ENCODE measurements at places on chromosomes 11 and 22.

DNA sequence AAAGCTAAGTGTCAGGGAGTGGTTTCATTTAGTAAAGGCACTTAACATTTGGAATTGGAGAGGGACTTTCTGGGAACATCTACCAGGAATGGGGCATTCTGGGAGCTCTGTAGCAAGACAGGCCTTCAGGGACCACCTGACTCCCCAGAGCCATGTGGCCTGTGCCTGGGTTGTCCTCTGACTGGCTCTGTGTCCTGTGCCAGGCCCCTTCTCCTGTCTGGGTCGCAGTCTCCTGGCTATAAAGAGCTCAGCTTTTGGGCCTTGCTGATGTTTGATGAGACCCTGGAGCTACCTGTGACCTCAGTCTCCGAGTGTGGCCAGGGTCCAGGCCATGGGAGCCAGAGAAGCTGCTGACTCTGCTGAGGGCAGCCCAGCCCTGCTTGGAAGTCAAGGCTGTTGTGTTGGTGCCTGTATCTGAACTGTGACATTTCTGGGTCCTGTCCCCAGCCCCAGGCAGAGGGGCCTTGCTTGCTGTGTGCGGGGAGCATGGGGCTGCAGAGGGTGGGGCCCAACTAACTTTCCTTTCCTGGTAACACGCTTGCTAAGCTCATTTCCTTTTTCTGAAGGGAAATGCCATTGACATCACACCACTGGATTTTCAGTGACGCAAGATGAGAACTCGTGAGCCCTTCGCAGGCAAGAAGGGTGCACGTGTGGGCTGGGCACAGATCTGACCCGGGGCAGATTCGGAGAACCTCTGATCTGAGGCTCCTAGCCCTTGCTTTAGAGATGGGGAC is 41.3 kb downstream of the LRRC32 start:
- peak; percentile 7 for DNase-seq

- no peak for DNase-seq
Observed at GRCh38 chr22:34849965-34850364, 216.0 kb upstream of the ISX start.

DNA sequence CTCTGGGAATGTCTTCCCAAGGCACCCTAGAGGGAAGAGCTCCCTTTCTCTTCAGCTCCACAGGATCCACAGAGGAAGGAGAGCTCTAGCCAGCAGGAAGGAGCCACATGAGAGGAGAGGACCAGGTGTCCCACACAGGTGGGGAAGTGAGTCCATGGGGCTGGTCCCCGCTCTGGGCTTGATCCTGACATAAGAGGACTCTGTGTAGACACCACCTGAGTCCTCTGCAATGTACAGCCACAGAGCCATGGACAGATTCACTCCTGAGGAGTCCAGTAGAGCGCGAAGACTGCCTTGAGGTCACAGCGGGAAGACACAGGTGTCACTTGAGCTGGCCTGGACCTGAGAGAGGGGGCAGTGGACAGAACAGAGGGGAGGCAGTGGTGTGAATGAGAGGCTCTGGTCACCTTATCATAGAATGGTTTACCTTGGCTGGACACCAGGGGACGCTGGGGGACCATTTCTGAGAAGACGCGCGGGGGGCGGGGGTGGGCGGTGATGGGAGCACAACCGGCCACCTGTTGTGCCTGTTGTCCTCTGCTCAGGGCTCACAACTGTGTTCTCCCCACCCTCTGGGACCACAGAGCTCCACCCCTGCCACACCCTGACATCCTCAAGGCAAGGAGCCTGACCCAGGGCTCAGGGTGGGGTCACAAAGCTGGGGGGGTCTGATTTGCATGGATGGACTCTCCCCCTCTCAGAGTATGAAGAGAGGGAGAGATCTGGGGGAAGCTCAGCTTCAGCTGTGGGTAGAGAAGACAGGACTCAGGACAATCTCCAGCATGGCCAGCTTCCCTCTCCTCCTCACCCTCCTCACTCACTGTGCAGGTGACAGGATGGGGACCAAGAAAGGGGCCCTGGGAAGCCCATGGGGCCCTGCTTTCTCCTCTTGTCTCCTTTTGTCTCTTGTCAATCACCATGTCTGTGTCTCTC is 128.2 kb downstream of the ZNF280B start:
- no peak for DNase-seq

GRCh38 chr22:43882122-43882767 is 9.6 kb downstream of the PNPLA5 start:
- DNase-seq = no peak
